ENCODE measurements at places on chromosomes 7 and 10.

GRCh38 chr7:98211221-98211675, at the start of gene BHLHA15:
Gene BHLHA15, plus strand, starts transcription at chr7:98211439. Its CDS starts 871 bp downstream, at chr7:98212310.
- no peak for DNase-seq

DNA sequence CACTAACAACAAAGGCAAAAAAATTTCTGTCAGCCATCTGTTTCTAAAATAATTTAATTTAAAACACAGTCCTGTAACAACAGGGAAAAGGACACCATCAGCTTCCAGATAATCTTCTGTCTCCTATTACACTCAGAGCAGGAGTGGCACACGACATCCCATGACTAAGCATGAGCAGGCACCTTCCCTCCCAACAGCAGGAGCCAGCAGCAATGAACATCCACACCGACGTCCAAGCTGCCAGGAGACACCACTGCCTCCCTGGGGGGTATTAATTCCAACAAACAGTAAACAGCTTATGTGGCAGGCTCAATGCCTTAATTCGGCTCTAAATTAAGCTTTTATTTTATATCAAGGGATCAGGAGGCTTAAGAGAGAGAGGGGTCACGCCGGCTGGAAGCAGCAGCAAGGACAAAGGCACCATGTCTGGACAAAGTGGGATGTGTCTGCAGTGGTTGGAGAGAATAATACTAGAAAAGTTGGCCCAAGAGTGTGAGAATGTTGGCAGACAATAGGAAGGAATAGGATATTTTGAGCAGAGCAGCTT, 45.7 kb downstream of the KIAA1549 start:
- peak; percentile 79 for DNase-seq

DNA sequence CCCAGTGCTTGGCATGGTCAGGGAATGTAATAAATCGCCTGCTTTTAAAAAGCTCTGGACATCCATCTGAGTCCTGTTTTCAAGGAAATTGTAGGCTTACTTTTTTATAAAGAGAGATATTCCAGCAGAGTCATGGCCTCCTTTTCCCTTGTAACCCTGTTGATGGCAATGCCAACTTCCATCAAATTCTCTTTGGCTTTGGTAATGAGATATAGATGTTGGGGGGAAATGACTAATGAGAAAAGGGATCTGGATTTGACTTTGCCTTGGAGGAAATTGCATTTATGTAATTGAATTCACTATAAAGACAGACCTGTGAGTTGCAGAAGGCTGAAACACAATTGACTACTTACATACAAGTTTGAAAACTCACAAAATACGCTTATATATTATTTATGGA, 347.5 kb downstream of the GPR158 start:
- no peak for DNase-seq

DNA sequence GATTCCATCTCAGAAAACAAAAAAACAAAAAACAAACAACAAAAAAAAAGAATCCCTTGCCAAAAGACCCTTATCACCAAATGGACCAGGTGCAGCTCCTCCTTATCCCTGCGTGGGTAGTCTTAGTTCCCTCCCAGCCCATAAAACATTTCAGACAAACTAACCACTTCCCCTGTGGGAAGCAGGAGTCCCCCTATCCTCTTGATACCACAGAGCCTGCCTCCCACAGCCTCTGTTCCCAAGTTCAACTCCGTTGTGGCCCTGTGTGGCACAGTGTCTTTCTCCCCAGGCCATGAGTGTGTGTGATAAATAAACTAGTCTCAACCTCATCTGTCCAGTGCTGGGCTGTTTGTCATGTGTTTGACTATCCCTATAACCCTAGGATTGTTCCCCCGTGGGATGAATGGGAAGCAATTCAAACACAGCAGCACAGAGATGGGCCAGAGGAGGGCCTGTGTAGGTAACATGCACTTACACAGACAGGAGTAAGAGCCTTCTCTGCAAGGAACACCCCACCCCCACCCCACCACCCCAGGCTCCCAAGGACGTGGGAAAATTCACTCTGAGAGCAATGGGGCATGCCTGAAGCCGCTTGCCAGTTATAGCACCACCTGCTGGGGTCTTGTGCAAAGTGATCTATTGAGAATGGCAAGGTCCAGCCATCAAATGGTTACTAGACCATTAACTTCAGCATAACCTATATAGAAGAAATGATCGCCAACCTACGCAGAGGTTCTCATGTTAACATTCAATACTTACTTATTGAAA, 147.1 kb upstream of the GHITM start:
- peak; percentile 26 for DNase-seq

GRCh38 chr10:118153287-118153686, 106.5 kb upstream of the RAB11FIP2 start:
- no peak for DNase-seq

Data from erythroblast (primary cell).